ENCODE measurements at places on chromosomes 2 and 18.
A peak's percentile ranks its signal among the peaks of the same experiment; 100 is the strongest.

- peak; percentile 65 for DNase-seq
Observed at GRCh38 chr2:150191349-150191748, 296.1 kb downstream of the RND3 start.

DNA sequence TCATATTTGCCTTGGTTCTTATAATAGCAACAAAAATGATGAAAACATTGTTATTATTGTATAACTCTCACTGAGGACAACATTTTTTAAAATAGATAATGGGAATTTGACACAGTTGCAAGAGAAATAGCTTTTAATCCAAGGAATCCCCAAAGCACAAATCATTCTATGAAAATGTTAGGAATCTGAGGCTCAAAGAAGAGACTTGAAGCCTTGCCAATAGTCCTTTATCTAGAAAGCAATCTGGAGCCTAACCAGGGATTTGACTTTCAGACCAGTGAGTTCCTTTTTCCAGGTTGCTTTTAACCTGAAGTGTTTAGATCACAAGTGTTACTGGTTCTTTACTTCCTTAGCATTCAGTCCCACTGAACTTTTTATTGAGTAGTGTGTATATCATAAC, 574.5 kb upstream of the ZEB2 start:
- DNase-seq = peak; percentile 55

- DNase-seq = peak; percentile 36
Observed at GRCh38 chr2:99957332-99958133, 184.9 kb downstream of the AFF3 start.

DNA sequence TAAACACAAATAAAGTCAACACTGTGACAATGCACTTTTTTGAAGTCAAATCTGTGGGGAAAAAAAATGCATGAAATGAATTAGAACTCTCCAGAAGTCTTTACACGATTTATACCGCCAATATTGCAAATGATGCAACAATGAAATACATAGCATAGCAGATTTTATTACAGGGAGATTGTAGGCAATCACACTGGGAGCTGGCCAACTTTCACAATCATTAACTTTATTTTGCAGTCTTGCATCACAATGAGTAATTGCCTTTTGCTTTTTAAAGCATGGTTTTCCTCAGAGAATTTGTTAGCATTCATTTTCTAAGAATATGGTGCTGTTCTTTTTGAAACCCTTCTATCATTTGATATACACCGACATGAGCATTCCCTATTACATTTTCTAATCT, 366.4 kb upstream of the FSIP2 start:
- peak; percentile 1 for DNase-seq

DNA sequence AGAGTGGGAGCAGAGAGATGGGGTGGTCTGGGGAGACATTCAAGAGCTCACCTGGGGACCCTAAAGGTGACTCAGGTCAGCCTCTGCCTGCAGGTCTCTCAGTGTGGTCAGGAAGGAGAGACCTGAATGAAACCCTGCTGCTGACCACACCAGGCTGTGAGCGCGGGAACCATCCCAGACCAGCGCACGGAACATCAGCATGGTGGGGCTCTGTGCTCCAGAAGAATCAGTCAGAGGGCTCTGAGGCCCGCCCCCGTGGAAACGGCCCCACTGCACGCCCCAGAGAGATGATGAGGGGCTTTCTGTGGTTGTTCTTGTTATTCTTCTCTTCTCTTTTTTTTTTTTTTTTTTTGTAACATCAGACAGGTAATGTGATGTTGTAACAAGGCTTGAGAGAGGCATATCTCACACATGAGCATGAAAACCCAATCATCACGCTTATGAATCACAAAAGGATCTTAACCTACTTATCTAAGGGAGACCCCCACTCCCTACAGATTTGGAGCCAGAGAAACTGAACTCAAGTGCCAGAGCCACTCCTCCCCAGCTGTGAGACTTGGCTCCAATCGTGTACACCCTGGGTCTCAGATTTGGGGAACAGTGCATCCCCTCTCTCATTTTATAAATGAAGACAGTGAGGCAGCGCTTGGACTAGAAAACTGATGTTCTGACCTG, 302.2 kb downstream of the EIPR1 start:
- no peak for DNase-seq

- peak; percentile 28 for DNase-seq
Observed at GRCh38 chr2:241454837-241455485, 53.4 kb downstream of the STK25 start.

DNA sequence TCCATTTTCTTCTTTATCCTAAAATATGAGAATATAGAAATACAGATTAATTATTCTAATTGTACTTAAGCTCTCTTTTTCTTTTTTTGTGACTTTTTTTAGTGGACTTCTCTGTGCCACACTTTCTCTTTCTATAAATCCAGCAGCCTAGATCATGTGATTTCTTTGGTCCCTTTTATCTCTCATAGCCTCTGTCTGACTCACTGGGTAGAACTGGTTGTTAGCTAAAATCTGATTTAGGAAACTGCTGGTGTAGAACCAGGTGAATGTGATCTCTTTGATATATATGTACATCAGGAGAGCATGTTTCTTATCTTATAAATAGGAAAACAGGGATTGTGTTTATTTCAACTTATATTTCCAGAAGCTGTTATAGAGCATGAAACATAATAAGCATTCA, 54.9 kb downstream of the VRK2 start:
- no peak for DNase-seq

- DNase-seq = peak; percentile 32
Observed at GRCh38 chr2:105812180-105813044, 67.7 kb downstream of the NCK2 start.

DNA sequence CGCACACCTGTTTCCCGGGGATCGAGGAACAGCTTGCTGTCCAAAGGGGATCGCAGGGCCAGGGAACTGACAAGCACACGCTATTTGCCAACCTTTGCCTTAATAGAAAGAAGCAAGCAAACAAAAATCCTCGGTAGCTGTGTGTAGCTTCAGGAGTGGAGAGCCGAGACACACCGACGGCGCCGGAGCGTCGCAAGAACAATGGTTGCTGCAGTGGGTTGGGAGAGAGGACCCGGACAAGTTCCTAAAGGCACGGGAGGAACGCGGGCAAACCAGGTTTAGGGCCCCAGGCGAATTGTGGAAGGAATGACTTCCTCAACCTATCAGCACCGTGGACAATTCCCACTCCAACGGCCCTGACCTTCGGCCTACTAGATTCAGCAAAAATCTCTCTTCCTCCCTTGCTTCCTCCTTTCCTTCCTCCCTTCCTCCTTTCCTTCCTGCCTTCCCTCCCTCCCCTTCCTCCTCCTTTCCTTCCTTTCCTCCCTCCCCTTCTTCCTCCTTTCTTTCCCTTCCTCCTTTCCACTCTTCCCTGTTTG, 4.9 kb upstream of the NEUROD1 start:
- peak; percentile 50 for DNase-seq

DNA sequence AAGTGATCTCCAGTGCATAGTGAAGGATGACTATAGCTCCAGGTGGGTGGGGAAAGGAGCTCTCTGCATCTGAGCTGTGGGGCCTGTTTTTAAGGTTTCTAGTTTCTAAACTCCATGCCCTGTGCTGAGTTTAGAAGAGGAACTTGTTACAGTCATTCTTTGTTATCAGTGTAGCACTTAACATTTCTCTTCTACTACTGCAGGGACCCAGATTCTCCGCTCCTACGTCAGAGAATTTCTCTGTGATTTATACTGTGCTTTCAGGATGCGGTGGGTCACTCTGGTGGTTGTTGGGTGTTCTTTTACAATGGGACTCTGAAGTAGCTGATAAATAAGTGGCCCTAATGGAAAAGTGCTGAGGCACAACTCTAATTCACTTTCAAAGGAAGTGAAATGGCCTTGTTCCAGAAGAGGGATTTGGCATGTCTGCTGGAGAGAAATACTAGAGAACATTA, 122.0 kb downstream of the WDSUB1 start:
- no peak for DNase-seq

- DNase-seq = no peak
Observed at GRCh38 chr2:109633284-109633961, 19.3 kb downstream of the SOWAHC start.

DNA sequence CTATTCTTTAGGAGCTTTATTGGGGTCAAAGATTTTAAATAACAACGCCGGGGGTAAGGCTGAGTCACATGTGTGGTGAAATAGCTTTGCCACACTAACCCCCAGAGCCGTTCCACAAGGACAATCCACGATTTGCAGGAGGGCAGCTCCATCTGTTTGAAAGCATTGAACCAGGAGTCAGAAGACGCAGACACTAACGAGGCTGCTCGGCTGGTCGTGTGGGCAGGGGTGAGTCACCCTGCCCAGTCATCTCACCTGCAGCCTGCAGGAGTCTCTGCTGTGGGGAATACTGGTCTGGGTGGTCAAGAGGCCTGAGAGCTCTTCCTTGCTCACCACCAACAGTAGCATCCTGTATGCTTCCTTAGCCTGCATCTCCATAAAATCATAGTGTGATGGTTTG, 149.2 kb upstream of the NCK2 start:
- DNase-seq = peak; percentile 26

DNA sequence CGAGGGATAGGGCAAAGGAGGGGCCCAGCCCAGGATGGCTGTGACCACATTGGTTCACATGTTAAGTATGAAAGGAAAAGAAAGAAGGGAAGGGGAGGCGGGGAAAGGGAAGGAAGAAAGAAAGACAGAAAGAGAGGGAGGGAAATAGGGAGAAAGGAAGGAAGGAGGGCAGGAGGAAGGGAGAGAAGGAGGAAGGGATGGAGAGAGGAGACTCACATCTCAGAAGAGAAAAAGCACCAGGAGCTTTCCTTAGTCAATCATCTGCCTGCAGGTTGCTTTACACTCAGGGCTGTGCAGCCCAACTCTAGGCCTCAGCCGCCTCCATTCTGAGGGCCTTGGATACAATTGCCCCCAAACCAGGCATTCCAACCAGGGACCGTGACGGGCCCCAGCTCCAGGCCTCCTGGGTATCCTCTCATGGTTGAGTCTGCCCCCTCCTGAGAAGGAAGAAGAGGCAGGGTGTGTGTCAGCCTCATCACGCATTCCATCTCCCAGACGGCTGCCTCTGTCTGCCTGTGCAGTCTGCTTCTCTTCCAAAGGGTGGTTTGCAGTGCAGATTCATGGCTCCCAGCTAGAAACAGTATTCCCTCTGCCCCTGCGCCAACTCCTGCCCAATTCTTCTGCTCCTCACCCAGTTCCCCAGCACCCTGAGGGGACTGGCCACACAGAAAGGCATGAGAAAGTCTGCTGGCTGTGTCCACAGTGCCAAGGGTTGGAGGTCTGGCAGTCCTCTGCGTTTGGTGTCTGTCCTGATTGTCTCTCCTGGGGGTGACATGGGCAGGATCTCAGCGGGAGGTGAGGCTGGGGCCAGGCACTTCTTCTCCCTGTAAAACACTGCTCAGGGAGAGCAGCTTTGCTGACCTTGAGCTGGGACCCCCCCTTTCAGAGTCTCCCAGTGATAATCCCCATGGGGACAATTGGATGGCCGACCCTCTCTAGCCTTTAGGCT, 163.3 kb downstream of the SMAD7 start:
- peak; percentile 43 for DNase-seq

GRCh38 chr2:52083214-52083613, 1051.3 kb upstream of the NRXN1 start:
- no peak for DNase-seq

- DNase-seq = peak; percentile 90
Observed at GRCh38 chr2:110211938-110212858, at the start of gene MTLN. Gene MTLN (minus strand): TSS chr2:110212547. CDS start chr2:110212525, 22 bp downstream.

GRCh38 chr2:2765839-2766495, 434.9 kb upstream of the MYT1L start:
- DNase-seq = no peak

DNA sequence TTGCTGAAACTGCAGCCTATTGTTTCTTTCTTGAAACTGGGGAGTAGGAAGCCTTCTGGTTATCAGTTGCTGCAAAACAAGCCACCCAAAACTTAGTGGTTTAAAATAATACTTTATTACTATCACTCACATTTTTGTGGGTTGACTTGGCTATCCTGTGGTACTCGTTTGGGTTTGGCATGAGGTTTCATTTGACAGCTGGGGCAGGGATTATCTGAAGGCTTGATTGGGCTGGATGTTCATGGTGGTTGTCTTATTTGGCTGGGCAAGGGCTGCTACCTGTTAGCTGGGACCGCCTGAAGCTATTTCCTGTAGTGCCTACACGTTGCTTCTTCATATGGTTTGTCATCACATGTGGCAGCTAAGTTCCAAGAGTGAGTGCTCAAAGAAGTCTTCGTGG, 122.3 kb downstream of the PLCL1 start:
- no peak for DNase-seq

DNA sequence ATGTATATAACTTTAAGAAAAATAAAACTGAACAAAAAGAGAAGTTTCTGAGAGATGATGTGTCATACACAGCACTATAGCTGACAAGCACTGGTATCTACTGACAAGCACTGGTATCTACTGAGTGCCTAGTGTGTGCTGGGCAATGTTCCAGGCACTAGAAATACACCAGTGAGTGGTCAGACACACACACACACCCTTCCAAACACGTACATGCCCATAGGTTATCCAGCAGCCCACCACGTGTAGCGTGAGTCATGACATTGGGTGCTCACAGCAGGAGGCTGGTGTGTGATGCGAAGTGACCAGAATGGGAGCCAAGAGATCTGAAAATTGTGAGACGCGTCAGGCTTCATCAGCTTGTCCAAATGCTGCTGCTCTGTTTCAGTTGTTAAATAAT, 12.2 kb upstream of the GNAL start:
- peak; percentile 17 for DNase-seq

- DNase-seq = no peak
Observed at GRCh38 chr2:604854-605524, 72.2 kb downstream of the TMEM18 start.

DNA sequence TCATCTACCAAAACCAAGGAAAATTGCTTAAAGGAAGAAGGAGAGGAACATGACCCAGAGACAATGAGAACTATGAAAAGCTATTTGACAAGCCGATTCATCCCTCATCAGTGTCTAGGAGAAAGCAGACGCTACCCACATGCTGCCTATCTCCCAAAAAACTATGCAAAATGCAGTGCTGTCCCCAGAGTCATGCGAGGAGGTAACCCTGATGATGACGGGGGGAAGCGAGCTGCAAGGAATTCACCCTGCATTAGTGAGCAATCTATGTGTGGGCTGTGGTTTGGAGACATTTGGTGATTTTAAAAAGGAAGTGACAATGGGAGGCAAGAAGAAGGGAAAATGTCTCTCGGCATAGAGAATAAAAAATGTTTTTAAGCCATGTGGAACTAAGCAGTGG, 472.7 kb downstream of the CMPK2 start:
- peak; percentile 39 for DNase-seq

DNA sequence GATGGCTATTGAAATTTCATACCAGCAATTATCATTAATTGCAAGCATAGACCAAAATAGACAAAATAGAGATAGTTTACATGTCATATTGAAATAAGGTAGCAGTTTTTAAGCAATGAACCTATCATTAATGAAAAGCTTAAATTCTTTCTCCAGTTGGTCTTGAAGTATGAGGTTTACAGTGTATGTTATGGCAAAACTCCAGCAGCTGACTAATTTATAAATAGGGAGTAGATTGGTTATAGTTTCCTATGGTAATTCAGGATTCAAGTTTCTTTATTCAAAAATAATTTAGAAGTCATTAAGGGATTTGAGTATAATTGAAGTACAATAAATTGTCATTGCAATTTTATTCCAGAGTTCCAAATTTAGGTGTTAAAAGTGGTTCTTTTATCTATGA, 69.6 kb upstream of the COL5A2 start:
- DNase-seq = peak; percentile 73

DNA sequence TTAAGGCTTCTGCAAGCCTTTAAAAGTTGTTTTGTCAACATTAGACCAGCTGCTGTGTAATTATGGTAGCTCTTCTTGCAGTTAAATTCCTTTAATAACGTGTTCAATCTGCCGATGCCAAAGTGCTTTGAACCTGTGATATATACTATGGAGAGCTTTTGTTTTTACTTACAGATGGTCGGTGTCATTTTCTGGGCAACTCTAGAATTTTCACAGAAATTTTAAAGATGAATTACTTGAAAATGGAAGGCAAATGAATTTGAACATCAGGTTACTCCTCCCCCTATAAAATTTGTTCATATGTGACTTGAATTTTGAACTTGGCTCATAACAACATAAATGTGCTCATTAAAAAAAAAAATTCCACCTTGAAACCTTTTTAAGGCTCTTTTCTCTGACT, 23.0 kb downstream of the LYPD6 start:
- DNase-seq = no peak
